ENCODE measurements at places on chromosomes 5 and 9. TPM values are rescaled to one million over a fixed set of nuclear protein-coding genes. Genes with fewer than 3 reads are reported as not detected.

DNA sequence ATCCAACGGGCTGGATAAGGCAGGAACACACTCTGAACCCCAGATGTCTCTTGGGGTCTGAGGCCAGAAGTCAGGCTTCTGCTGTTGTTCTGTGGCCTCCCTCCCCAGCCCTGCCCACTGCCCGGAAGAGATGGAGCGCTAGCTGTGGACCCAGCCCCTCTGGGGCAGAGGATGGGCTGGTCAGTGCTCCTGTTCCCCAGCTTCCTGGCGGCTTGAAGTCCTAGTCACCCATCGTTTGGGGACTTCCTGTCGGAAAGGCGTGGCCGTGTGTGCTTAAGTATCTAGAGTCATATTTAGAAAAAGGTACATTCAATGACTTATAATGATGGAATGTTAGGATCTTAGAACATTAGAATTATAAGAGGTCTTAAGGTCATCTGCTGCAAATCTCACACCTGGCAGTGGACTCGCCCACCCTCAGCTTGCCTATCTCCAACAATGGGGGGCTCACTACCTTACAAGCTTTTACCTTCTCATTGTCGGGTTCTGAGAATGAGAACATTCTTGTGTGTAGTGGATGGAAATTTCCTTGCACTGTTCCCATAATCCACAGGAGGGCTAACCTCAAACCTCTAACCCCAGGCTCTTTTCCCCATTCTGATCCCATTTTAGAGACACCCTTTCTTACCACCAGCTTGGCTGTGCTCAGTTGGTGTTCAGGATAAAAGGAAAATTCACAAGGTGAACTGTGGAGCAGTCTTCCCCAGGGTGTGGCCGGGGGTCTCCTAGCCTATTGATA lies 13.4 kb upstream of the AIF1L start:
- no peak for DNase-seq

GRCh38 chr9:96023486-96023885 lies 148.0 kb downstream of the ERCC6L2 start:
- no peak for DNase-seq

GRCh38 chr5:78025540-78025939 lies 249.4 kb upstream of the TBCA start:
- no peak for DNase-seq

DNA sequence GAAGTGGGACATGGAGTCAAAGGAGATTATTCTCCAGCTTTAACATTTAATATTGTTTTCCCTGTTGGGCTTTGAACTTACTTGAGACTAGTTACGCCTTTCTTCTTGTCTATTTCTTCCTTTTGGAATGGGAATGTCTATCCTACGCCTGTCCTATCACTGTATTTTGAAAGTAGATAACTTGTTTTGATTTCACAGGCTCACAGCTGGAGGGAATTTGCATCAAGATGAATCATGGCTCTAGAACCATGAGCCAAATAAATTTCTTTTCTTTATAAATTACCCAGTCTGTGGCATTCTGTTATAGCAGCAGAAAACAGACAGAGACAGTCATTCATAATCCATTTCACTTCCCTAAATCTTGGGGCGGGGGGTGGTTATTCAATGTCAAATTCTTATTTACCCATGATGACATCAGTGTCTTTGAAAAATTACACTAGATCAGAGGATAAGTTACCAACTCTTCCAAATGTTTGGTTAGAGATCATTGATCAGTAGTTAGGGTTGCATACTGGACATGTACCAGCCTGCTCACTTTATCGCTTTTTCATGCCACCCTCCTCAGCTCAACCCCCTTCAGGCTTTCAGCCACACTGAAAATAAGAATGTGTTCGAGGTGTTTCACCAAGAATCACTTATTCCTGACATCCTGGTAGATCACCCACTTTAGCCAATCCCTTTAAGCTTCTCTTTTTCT lies 419.6 kb upstream of the PIK3R1 start:
- DNase-seq = no peak

Gene BHMT
- not detected for total RNA-seq

Gene BARX1
- total RNA-seq = not detected

GRCh38 chr9:18526685-18527084 lies 52.7 kb downstream of the ADAMTSL1 start:
- DNase-seq = no peak

Gene PCDHB6
- total RNA-seq = 0.20 TPM

GRCh38 chr9:83012922-83013838 lies 49.8 kb downstream of the RASEF start:
- no peak for DNase-seq

GRCh38 chr5:3353561-3353960 lies 242.1 kb upstream of the IRX1 start:
- no peak for DNase-seq

DNA sequence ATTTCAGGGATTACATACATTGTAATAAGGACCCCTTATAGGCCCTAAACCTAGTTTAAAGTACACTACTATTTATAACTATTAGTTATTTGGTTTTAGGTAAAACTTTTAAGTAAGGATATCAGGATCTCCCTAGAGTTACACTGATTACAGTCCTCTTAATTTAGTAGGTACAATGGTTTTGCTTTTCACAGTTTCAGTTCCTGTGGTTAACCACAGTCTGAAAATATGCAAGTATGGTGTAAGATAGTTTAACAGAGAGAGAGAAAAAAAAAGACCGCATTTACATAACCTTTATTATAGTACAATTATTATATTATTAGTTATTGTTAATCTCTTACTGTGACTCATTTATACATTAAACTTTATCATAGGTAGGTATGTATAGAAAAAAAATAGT lies 725.3 kb upstream of the PTPRD start:
- no peak for DNase-seq

Data from lung microvascular endothelial cell (primary cell).